ENCODE measurements at places on chromosomes 7 and 10.

GRCh38 chr10:79221110-79222051 is 125.9 kb upstream of the PPIF start:
- peak; percentile 89 for DNase-seq

DNA sequence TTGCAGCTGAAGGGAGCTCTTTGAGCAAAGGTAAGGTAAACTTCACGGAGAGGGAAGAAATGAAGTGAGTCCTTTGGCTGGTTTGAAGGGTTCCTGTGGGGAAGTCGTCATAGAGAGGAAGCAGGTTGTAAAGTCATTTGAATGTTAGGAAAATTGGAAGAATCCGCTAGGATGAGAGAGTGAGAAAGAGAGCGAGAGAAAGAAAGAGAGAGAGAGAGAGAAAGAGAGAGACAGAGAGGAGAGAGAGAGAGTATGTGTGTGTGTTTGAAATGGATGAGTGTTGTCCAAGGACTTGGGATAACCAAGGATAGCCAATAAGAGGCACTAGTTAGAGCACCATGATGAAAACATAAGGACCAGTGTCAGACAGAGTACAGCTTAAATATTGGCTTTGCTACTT is 43.1 kb downstream of the FEZF1 start:
- no peak for DNase-seq

GRCh38 chr10:43205681-43206390 is 61.0 kb downstream of the RASGEF1A start:
- DNase-seq = peak; percentile 33

DNA sequence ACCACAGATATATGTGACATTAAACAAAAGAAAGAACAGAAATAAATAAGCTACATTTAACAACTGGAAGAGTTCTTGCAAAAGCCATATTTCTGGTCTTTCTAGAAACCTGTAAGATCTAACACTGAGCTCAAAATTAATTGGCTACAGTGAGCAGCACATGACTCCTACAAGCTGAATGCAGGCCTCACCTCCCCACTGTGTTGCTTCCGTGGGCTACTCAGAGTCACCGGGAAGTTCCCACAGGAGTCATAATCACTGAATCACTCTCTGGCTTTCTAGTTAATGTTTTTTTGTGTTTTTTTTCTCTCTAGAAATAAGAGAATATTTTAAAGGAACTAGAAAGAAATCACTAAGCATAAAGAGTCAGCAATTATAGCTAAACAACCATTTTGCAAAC is 10.2 kb upstream of the MRPS24 start:
- no peak for DNase-seq

DNA sequence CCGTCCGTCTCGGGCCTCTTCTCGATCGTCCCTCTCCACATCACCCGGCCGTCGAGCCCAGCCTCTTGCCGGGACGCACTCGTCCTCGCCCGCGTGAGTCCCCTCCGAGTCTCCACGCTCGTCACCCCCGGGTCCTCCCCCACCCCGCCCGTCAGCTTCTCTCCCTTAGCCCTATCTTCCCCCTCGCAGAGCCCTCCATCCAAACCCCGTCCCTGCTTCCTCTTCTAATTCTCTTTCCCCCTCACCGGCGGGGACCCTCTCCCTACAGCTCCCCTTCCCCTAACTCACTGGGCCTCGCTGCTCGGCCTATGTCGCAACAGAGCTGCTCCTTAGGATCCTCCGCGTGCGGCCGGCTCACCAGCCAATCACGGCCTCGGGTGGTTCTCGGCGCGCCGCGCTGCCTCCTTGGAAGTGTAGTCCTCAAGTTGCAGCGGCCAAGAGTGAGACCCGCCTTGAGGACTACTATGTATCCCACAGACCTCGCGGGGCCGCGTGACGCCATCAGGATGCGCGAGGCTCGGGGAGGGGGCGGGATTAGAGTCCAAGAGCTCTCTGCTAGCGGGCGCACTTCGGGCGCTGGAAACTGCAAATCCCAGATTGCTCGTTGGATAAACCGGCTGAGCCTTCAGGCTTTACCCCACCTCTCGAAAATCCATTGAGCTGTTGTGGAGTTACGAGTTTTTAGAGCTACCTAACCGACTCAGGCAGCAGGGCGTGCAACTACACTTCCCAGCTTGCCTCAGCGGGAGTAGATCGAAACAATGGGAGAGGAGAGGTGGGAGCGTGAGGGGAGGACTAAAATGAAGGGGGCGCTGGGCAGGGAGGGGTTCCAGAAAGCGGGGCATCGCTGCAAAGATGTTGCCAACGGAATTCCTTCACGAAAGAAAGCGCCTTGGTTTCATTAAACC is at the start of gene ABCF2:
ABCF2 (minus strand) TSS at position 331 of the 908 bp plus-strand sequence. CDS start 747 bp downstream, outside the sequence.
- peak; percentile 100 for DNase-seq

GRCh38 chr10:86269332-86269731 is 97.3 kb downstream of the GRID1 start:
- no peak for DNase-seq

- no peak for DNase-seq
Measured at GRCh38 chr10:88953662-88954061, 1.1 kb upstream of the ACTA2 start.

DNA sequence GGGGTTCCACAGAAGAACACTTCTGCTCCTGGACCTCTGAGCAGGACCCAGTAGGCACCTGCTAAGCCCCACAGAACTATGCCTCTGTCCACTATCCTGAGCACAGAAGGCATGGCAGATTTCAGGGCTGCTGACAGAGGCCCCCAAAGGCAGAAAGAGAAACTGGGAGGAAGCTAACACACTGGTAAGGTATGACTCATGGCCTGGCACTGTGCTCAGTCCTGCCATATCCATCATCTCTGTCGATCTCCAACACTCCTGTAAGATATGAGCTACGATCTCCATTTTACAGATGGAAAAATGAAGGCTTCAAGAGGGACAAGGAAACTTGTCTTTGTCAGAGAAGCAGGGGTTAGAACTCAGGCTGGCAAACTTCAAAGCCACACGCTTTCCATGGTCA is 62.2 kb downstream of the GRID1 start:
- DNase-seq = no peak

DNA sequence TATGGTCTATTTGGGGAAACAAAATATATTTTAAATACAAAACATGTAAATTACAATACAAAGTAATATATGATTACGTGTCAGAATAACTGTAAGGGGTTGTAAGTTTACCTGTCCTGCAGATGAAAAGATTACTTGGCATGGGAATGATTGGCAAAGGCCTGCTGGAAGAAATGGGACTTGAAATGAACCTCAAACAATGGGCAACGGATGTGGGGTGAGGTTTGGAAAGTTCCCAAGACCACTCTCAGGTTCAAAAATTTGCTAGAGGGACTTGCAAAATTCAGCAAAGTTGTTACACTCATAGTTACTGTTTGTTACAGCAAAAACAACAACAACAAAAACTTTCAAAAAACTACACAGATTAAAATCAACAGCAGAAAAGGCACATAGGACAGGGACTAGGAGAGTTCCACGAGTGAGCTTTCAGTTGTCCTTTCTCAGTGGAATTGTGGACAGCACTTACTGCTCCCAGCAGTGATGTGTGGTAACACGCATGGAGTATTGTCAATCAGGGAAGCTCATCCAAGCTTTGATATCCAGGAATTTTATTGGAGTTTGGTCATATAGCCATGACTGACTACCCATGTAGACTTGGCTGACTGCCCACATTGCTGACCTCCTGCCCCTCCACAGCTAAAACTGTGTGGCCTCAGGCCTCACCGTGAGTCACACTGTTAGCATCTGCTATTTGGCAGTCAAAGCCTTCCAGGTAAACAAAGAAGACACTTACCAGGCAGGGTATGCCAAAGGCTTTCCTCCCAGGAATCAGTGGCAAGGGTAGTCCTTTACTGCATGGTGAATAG is 43.8 kb downstream of the EXOC6 start:
- DNase-seq = no peak

DNA sequence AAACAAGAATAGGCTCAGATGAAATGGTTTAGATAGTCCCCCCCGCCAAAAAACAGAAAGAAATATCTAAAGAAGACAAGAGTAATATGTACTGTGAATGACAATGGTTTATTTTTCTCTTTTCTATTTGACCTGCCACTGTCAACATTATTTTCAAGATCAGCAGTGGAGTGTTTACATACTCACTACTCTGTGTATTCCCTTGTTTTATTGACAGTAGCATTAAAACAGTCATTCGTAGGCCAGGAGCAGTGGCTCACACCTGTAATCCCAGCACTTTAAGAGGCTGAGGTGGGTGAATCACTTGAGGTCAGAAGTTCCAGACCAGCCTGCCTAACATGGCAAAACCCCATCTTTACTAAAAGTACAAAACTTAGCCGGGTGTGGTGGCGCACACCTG is 245.3 kb upstream of the SLC26A5 start:
- DNase-seq = no peak

DNA sequence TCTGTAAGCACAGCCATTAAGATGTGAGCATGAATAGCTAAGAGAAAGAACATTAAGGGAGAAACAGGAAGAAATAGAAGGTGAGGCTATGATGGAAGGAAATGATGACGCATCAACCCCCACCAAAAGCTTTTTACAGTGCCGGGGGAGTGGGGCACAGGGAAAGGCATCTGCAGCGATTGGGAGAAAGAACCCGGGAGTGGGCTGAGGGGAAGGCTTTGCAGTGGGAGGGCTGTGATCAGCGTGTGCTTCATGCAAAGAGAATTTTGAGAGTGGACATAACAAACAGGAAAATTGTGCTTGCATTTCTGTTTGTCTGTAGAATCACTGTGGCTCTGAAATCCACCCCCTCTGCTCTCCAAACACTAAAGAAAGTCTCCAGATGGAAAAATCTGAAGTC is 250.8 kb downstream of the KCNMA1 start:
- DNase-seq = no peak

DNA sequence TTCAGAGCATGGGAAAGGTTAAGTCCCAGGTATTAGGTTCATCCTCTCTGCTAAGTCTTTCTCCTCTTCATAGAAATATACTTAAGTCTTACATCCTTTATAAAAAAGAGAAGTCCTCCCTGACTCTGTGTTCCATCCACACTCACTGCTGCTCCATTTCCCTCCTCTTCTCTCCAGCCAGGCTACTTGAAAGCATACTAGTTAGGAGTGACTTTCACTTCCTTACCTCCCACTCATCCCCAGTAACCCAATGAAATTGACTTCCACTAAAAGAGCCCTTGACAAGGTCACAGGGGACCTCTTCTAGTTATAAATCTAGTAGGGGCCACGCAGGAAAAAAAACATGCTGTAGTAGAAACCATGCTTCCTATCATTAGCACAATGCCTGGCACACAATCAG is 133.1 kb upstream of the AGK start:
- no peak for DNase-seq
